ENCODE measurements at places on chromosomes 11 and 22. TPM values are rescaled to one million over a fixed set of nuclear protein-coding genes. Genes with fewer than 3 reads are reported as not detected.

Gene NAP1L4
- 181 TPM for polyA plus RNA-seq

Gene TIGD3
- 0.53 TPM for polyA plus RNA-seq

DNA sequence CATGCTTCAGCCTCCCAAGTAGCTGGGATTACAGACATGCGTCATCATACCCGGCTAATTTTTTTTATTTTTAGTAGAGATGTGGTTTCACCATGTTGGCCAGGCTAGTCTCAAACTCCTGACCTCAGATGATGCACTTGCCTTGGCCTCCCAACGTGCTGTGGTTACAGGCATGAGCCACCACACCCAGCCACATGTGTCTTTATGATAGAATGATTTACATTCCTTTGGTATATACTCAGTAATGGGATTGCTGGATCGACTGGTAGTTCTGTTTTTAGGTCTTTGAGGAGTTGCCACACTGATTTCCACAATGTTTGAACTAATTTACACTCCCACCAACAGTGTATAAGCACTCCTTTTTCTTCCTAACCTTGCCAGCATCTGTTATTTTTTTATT is 276.2 kb downstream of the METTL15 start:
- no peak for DNase-seq

Gene MS4A4E
- polyA plus RNA-seq: 1.5 TPM
